Activated CD8-positive, alpha-beta memory T cell treated with anti-CD3 and anti-CD28 coated beads, Interleukin-2, amount 50 U/mL, for 48 hours (primary cell): ENCODE measurements at places on chromosomes 4 and X.

- DNase-seq: no peak
Observed at GRCh38 chr4:77089866-77090265, 14.1 kb upstream of the CCNI start.

- DNase-seq: no peak
Observed at GRCh38 chrX:135347381-135348016, 38.2 kb downstream of the ETDC start.

DNA sequence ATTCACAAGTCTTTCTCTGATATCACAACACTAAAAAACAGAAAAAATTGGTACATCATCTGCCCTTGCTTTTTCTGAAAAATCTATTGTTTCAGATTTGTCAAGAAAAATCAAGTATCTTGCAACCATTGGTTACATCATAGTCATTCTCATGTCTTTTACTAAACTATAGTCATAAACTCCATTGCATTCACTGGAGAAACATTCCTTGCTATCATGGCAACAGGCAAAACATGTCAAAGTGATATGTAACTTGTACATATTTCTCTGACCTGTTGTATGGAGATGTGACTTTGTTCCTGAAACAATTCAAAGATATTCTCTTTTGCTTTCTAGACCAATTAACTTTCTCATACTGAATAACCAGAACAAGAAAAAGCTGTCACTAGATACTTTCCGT is 121.9 kb upstream of the ANK2 start:
- no peak for DNase-seq

- DNase-seq: no peak
Observed at GRCh38 chrX:112786076-112786475, 54.6 kb downstream of the AMOT start.
